ENCODE measurements at places on chromosomes 12 and 14. TPM values are rescaled to one million over a fixed set of nuclear protein-coding genes. Genes with fewer than 3 reads are reported as not detected.

DNA sequence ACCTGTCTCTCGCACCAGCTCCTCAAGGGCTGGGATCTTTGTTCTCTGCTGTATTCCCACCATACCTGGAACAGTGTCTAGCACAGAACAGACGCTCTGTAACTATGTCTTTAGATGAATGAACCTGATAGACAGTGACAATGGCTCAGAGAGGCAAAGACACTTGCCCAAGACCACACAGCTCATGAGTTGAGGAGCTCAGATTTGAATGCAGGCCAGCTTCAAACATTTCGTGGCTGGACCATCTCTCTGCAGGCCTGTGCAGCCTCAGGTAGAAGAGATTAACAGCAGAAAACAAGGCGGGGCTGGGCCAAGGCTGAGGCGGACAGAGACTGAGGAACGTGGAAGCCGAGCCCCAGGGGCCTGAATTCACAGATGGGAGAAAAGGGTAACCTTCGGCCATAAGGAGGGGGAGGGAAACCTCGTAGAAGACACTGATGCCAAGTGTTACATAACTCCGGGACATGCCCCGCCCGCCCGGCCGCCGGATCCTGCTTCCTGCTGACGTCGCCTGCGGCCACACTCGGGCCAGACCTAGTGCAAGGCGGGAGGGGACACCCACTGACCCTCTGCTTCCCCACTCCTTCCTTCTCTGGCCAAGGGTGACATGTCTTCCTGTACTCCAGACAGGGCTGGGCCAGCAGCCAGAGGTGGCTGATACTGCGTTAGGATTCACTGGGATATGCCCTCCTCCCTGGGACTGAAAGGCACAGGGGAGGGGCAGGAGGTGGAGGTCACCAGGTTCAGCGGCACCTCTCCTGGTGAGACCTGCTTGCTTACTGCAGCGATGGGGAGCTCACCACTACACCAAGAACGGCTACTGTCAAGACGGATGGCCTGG, 86.8 kb downstream of the RFLNA start:
- no peak overlapping the region for H3K27ac ChIP-seq
- DNase-seq: no peak
- H3K4me1 ChIP-seq: no peaks in the 10 kb centered on the region
- H3K36me3 ChIP-seq: peaks cover 51% of the 10 kb centered on the region
- H3K4me3 ChIP-seq: no peak overlapping the region

GRCh38 chr12:115619889-115620288, 657.6 kb downstream of the MED13L start:
- no peak for DNase-seq
- no peaks in the 10 kb centered on the region for H3K36me3 ChIP-seq
- H3K27me3 ChIP-seq: no peaks in the 10 kb centered on the region
- H3K4me3 ChIP-seq: no peak overlapping the region
- no peak overlapping the region for H3K27ac ChIP-seq
- no peaks in the 10 kb centered on the region for H3K4me1 ChIP-seq

KLHL33 gene
- not detected for total RNA-seq

DNA sequence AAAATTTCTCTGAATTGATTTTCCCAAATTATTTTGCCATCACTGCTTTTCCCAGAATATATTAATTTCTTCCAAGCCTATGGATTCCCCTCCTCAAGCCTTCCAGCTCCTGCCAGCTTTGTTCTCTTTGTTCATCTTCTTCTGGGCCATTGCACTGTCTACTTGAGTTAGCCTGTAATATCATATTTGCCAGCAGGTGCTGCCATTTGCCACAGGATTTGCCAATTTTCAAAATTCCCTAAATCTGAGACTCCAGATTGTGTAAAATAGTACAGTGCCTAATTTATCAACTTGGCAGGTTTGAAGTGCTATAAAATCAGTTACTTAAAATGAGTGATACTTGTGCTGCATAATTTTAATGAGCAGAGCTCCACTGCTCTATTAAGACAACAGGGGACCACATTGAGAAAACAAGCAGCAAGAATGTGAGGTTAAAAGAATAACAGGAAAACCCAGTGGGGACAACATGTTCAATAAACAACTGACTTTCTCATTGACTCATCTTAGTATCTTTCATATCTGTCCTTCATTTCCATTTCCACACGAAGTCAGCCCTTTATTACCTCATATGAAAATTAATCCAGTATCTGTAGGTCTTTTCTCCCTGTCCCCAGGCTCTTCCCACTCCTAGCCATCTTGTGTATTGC, 84.6 kb upstream of the CCDC196 start:
- no peaks in the 10 kb centered on the region for H3K4me1 ChIP-seq
- no peaks in the 10 kb centered on the region for H3K36me3 ChIP-seq
- no peak overlapping the region for H3K4me3 ChIP-seq

- no peak for DNase-seq
- no peaks in the 10 kb centered on the region for H3K36me3 ChIP-seq
- no peak overlapping the region for H3K27ac ChIP-seq
- H3K27me3 ChIP-seq: no peaks in the 10 kb centered on the region
Observed at GRCh38 chr12:30155001-30155730, 371.4 kb upstream of the TMTC1 start.

NXPH4 gene
- total RNA-seq: 2.7 TPM

DNA sequence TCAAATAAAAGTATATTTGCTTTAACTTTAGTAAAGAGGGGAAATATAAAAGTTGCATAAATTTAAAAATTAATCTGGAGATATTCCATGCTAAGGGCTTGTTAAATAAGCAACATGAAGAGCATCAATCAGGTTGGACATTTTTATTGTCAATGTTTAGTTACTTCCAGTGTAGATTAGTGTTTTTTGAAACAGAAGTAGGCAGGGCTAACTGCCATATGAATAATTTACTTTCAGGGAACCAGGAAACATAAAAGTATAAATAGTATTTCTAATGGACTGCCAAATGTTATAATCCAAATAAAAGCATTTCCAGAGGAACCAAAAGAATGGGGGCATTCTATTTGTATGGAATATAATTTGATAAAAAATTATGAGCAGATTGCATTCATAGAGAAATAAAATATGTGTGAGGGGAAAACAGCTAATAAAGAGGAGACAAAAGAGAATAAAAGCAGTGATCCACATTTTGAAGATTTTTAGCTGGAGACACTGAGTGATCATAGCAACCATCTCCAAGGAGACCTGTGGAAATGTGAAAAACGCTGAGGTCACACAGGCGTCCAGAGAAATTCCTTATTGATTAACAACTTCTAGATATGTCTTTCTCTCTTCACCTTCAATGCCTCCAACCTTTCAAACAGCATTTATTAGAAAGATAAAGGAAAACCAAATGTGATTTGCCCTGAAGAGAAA, 70.8 kb downstream of the SRGAP1 start:
- DNase-seq: no peak
- no peak overlapping the region for H3K4me3 ChIP-seq
- H3K36me3 ChIP-seq: no peaks in the 10 kb centered on the region
- H3K4me1 ChIP-seq: no peaks in the 10 kb centered on the region

DNA sequence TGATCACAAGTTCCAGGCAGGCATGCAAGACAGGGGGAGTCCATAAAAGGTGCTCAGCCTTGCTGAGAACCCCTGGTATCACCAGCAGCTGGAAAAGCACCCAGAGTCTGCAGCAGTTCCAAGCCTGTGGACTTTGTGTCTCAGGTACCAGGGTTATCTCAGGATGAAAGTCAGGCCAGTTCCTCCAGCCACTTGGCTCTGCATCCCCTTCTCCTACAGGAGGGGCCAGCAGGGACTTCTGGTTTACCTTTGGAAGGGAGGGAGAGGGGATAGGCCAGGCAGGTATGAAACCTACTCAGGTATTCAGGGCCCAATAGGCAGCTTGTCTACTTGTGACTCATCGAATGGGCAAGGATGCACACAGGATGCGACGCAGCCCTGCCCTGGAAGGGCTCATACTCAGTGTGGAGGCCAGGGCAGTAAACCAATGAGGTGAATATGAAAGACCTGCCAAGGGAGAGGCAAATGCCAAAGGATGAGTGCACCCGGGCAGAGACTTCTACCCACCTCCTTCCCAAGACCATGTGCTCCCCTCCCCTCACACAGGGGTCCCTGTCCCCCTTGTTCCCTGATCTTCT, 148.2 kb downstream of the SLC38A6 start:
- H3K4me1 ChIP-seq: no peaks in the 10 kb centered on the region
- no peak overlapping the region for H3K27ac ChIP-seq
- DNase-seq: no peak
- no peaks in the 10 kb centered on the region for H3K36me3 ChIP-seq

CPNE6 gene
- not detected for total RNA-seq
